ENCODE measurements at places on chromosomes 5 and 9.

GRCh38 chr5:61299261-61299681, 32.8 kb upstream of the ZSWIM6 start:
- DNase-seq: no peak

DNA sequence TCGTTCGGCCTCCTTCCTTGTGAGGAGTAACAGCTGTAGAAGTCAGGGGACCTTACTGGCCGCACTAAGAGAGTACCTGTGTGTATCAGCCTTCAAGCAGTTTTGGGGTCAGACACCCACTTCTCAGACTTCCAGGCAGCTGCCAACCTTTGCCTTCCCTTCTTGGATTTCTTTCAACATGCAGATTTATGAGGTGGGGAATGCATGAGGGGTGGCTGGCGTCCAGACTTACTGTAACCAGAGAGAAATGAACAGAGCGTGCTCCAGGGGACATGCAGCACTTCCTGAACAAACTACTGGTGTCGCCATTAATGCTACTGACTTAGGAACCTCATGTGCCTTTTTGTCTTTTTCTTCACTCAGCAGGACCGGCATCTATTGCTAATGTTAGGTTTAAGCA, 46.7 kb downstream of the INSYN2B start:
- no peak for DNase-seq

- DNase-seq: no peak
These were observed 2.0 kb upstream of the TEX48 start for GRCh38 chr9:114684036-114684435.

GRCh38 chr5:127231118-127231517, 59.5 kb upstream of the MEGF10 start:
- DNase-seq: no peak

DNA sequence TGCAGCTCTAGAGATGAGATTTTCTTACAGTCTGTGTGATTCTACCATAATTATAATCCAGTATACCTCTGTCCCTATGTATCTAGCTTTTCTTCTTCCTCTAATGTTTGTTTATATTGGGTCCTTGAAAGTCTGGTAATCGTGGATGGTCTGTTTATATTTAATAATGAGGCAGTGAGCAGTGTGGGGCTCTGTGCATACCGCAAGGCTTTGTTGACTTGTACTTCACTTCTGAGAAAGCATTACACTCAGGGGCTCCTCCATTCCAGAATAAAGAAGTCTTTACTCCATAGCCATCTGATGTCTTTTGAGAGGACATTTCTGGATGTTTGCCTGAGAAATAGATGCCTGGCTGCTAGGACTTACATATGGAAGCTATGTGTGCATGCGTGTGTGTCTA, 4.5 kb upstream of the MPDZ start:
- no peak for DNase-seq

- no peak for DNase-seq
These were observed 121.6 kb downstream of the WNK2 start for GRCh38 chr9:93305497-93306020.

DNA sequence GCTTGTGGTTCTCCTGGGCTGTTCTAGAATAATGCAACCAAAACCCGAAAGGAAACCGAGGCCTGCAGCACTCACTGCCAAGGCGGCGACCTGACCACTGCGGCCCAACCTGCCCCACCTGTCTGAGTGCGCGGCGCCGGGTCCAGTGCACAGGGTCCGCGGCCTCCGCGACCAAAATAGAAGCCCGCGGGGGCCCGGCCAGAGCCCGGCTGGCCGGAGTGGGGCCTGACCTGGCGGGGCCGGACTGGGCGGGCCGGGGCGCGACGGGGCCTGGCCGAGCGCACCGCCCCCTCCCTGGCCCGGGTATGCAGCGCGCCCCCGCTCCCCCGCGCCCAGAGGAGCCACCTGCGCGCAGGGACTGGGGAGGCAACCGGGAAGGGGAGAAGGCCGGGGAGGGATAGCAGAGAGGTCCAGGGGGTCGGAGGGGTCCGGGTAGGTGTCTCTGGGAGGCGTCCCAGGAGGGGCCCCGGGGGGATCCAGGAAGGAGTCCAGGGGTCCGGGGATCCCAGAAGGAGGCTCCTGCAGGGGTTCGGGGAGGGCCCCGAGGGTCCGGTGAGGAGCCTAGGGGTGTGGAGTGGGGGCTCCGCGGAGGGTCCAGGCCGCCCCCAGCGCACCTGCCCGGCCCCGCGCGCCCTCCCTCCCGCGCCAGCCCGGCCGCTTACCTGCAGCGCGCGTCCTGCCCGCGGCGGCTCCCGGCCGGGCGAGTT, 503 bp downstream of the SEMA4D start:
- DNase-seq: no peak

- peak; percentile 36 for DNase-seq
These were observed 1.3 kb downstream of the HMGXB3 start for GRCh38 chr5:150001660-150002486.
